ENCODE measurements at places on chromosomes 2 and 18.
A peak's percentile ranks its signal among the peaks of the same experiment; 100 is the strongest.

DNA sequence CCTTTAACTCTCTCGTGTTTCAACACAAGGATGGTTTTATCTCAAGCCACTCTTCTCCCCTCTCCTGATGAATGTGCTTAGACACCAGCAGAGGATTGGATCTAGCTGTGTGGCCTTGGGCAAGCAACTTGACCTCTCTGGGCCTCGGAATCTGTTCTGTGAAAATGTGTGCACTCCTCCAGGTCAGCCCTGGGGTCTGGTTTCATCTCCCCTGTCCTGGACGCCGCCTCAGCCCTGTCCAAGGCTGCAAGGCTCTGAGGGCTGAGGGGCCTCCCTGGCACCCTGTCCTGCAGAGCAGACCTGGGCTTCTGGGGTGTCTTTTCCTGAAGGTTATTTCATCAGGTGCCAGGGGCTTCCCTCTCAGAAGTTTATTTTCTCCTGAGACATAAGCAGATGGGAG, 28.5 kb downstream of the CNDP1 start:
- H3K27me3 ChIP-seq: no peaks in the 10 kb centered on the region
- no peaks in the 10 kb centered on the region for H3K36me3 ChIP-seq
- no peak overlapping the region for H3K27ac ChIP-seq
- no peak overlapping the region for H3K4me3 ChIP-seq

DNA sequence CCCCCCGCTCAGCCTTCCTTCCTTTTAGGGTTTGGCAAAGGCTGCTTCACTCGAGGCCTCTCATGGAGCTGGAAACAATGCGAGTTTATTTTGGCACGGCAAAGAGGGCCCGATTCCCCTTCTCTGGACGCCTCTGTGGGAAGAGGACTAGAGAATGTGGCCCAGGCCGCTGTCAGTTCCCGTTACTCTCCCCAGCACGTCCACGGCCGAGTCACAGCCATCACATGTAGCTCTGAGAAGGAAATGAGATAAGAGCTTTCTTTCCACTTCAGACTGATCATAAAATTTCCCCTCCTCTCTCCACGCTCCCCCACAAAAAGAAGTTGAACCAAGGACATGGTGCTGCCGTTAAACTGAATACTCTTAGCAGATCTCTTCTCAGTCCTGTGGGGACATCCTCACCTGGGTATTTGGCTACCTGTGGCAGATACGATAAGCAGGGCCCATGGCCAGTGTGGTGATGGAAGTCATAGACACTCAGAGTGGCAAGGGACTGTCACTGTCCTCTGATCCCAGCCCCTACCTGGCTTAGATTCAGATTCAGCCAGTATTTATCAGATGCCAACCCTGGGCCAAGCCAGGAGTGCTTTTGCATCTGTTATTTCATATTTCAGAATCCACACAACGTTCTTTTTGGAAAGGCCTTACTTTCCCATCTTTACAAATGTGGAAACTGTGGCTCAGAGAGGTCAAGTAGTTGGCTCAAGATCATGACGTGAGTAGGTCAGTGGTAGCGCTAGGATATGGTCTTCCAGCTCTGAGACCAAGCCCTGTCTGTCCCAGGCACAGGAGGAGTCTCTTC, 101.2 kb downstream of the MCFD2 start:
- no peak overlapping the region for H3K4me3 ChIP-seq
- peaks cover 23% of the 10 kb centered on the region for H3K4me1 ChIP-seq
- H3K27ac ChIP-seq: peak overlapping the region; percentile 79
- no peaks in the 10 kb centered on the region for H3K36me3 ChIP-seq
- H3K27me3 ChIP-seq: no peaks in the 10 kb centered on the region

- DNase-seq: no peak
- no peaks in the 10 kb centered on the region for H3K4me1 ChIP-seq
- no peaks in the 10 kb centered on the region for H3K36me3 ChIP-seq
- no peak overlapping the region for H3K4me3 ChIP-seq
- H3K27ac ChIP-seq: no peak overlapping the region
- H3K27me3 ChIP-seq: no peaks in the 10 kb centered on the region
Observed at GRCh38 chr2:205176546-205176945, 505.8 kb upstream of the NRP2 start.

DNA sequence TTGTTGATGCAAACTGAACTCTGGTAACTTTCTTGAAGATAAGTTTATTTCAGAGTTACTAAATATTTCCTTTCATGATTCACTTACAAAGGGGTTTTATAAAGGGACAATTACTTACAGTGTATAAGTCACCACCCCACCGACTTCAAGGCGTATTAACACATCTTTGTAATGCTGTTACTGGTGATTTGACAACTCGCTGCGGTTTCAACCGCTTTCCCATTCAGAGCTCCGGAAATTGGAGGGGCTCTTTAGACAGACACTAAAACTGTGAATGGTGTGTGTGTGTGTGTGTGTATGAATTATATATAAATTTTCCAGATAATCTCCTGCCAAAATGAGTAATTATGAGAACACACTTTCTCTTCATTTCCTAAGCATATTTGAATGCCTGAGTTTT, 4.9 kb downstream of the TM4SF20 start:
- no peaks in the 10 kb centered on the region for H3K27me3 ChIP-seq
- no peak for DNase-seq
- no peaks in the 10 kb centered on the region for H3K36me3 ChIP-seq
- no peak overlapping the region for H3K27ac ChIP-seq
- no peak overlapping the region for H3K4me3 ChIP-seq

- no peak overlapping the region for H3K4me3 ChIP-seq
- DNase-seq: no peak
- no peak overlapping the region for H3K27ac ChIP-seq
- no peaks in the 10 kb centered on the region for H3K27me3 ChIP-seq
Observed at GRCh38 chr18:70332694-70333093, 43.8 kb downstream of the SOCS6 start.
